Panc1 (cell line): ENCODE measurements at places on chromosomes 16 and 17.

DNA sequence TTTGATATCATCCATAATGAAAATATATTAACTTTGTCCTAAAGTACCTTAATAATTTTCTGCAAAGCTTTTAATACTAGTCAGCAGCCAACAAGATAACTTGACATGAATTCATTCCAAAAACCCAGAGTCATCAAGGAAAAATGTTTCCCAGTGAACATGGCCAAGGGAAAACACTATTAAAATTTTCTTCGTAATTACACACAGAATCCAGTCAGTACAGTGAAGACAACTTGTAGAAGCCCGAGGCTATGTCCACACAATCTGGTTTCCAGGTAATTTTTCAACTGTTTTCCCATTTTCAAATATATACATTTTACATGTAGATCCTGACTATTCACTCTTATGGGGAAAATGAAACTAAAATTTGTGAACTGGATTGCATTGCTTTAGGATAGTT lies 600.9 kb downstream of the CDH8 start:
- no peak for DNase-seq

DNA sequence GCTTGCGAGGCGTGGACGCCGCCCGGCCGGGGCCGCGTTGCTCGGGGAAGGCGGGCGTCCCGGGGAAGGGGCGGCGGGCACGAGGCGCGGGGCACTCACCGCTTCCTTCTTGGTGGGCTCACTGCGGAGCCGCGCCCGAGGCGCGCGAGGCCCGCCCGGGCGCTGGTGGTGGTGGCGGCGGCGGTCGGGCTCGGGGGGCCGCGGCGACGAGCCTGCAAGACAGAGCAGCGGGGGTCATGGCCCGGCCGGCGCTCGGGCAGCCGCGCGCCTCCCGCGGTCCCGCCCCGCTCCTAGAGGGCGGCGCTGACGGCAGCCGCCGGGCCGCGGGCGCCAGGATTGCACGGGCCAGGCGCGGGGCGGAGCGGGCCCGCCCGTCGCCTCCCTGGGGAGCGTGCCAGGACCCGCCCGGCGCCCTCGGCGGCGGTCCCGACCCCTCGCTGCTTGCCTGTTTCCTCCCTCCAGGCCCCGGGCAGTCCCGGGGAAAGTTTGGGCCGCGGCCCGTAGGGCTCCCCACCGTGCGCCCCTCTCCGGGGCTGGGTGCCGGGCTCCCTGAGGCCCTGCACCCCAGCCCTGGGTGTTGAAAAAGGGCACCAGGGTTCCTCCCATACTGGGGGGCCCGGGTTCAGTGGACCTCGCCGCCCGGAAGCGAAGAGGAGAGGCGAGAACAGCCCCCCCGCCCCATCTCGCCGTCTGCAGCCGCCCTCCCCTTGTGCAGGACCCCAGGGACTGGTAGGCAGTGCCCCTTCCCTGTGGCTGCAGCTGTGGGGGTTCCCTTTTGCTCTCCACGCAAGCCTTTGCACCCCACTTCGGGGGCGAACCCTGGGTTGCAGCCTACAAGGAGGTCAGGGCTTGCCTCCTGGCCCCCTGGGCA lies at the start of gene C16orf74:
Gene C16orf74 (minus strand): TSS at position 270 of the 871 bp plus-strand sequence. CDS start 15,879 bp downstream, outside the sequence.
- no peak for DNase-seq

DNA sequence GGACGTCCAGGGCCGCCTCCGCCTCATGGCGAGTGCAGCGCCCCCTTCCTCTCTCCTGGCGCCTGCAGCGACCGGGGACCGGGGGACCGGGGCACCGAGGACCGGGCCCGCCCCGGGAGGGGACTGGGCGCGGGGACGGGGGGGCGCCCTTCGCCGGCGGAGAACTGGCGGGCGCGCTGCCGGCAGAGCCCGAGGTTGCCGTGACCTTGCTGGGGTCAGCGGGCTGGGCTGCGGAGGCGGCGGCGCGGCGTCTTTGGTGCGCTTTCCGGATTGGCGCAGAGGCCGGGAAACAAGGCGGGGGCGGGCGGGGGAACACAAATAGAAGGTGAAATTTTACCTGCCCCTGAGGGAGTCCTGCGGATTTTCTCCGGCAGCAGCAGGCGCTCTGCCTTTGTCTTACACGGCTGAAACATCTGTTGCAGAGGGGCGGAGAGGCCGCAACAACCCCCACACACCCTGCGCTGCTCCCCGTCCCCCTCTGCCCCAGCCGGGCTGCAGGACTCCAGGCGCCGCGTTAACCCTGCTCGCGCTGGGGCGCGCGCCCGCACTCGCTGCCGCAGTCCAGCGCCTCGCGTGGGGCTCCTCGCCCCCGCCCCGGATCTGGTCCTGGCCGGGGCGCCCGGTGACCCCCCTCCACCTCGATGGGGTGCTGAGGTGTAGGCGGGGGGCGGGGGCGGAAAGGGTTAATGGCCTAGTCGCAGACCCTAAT lies 53.5 kb downstream of the SREBF1 start:
- no peak for DNase-seq

- no peak for DNase-seq
Observed at GRCh38 chr16:22030087-22030812, 22.3 kb downstream of the MOSMO start.

DNA sequence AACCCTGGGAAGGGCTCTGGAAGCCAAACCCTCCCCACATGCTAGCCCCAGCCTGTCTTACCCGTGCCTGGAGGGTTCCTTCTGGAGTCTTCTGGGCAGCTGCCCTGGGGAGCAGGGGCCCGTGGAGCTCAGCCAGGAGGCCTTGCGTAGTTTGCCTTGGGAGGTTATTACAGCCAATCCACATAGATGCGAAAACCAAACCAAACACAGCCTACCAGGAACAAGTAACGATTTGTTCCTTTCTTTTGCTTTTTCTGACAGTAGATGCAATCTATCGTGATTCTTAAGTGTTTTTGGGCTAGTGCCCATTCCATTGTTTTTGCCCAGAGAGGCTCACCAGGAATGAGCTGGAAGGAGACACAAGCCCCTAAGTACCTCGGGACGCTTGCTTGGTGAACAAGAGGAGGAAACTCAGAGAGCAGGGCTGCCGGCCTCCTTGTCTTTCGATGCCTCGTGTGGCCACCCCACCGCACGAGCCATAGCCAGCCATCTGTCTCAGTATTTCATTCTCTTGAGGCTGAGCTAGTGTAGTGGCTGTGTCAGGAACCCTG lies 102.7 kb upstream of the NOL11 start:
- DNase-seq = no peak

- no peak for DNase-seq
Observed at GRCh38 chr16:71347146-71347545, 11.4 kb upstream of the CALB2 start.

GRCh38 chr16:70697594-70698170 lies 11.8 kb upstream of the MTSS2 start:
- DNase-seq = no peak

- DNase-seq = no peak
Observed at GRCh38 chr16:85398050-85398451, 215.1 kb upstream of the GSE1 start.

- DNase-seq = no peak
Observed at GRCh38 chr17:73851091-73851490, 206.8 kb upstream of the SDK2 start.

DNA sequence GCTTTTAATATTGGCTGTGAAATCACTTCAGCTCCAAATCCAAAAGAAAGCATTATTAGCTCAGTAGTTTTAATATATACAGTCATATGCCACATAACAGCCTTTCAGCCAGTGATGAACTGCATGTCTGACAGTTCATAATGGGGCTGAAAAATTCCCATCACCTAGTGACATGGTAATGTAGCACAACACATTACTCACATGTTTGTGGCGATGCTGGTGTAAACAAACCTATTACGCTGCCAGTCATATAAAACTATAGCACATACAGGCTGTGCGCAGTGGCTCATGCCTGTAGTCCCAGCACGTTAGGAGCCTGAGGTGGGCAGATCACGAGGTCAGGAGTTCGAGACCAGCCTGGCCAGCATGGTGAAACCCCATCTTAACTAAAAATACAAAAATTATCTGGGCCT lies 92.2 kb downstream of the TUBD1 start:
- no peak for DNase-seq

- DNase-seq = no peak
Observed at GRCh38 chr17:73390221-73390620, 78.4 kb upstream of the CDC42EP4 start.

DNA sequence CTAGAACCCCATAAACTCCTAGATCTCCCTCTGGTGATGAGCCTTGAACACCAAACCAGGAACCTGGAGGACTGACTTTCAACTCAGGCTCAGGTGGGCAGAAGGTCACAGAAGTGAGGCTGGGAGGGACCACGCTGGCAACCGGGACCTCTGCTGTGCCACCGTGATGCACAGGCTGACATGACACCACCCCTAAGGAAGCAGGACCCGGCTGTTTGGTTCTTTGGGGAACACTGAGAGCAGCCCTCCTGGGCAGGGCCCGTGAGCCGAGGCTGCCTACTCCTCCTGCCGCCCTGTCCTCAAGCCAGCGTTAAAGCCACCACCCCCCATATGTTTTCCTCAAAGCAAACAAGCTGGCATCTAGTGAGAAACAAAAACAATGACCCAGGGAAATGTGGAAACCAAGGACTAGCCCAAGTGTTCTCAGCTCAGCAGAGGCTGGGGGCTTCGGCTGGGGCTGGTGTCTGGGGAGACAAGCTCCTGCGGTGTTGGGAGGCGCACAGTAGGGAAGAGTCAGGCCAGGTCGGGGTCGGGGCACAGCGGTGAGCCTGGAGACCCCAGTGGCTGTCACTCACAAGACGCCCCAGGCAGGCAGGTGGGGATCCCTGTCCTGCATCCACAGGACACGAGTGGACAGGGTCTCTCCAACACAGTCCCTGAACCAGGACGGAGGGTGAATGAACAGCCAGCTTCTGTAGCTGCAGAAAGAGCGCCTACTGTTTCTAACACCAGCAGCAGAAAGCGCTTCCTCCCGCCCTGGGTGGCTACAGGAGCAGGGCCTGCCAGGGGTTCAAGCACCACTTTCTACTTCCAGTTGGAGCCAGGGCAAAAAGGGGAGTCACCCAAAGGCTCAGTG lies 1.7 kb downstream of the SMIM5 start:
- DNase-seq = no peak

GRCh38 chr16:28873543-28874201 lies 4.6 kb upstream of the ATP2A1 start:
- no peak for DNase-seq

DNA sequence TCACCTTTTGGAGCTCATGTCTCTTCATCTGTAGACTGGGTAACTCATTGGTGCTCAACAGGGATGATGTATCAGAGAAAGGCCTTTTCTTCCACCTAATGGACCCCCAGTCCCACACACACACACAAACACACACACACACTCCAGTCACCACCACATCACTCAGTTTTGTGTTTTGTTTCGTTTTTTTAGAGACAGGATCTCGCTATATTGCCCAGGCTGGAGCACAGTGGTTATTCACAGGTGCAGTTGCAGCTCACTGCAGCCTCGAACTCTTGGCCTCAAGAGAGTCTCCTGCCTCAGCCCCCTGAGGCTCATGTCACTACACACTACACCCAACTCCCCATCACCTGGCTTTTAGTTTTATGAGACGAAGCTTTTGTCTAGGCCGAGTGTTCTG lies 55.6 kb downstream of the SF3B3 start:
- no peak for DNase-seq
